B cell (primary cell): ENCODE measurements at places on chromosomes 3 and 15.

- DNase-seq = no peak
Measured at GRCh38 chr15:35671197-35671596, 125.2 kb upstream of the DPH6 start.

- DNase-seq = no peak
Measured at GRCh38 chr15:31372635-31373091, 46.0 kb downstream of the KLF13 start.

DNA sequence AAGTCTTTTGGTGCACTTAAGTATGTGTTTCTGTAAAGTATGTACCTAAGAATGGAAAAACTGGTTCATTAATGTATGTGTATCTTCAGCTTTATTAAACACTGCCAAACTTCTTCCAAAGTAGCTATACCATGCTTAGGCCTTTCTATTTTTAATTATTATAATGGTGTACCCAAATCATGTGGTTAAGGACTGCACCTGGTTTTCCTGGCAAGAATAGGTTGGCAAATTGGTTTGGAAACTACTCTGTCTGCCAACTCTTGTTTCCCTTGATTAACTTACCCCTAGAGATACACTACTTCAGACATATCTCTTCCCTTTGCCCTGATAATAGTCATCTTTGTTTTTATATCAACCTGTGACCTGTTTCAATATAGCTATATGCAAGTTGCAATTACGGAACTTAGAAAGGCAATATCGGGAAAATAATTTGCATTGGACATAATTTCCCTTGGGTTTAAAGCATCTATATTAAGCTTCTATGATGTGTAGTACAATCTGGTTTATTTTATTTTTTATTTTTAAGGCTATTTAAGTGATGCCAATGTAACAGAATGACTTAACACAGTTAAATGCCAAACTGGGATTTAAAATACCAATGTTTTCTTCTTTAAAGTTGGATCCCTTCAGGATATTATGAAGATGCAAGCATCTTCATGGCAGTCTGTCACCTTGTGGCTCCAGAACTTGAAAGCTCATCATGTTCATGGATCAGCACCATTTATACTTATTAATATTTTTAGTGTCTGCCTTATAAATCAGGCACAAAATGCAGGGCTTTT lies 40.6 kb upstream of the TMEM108 start:
- no peak for DNase-seq

DNA sequence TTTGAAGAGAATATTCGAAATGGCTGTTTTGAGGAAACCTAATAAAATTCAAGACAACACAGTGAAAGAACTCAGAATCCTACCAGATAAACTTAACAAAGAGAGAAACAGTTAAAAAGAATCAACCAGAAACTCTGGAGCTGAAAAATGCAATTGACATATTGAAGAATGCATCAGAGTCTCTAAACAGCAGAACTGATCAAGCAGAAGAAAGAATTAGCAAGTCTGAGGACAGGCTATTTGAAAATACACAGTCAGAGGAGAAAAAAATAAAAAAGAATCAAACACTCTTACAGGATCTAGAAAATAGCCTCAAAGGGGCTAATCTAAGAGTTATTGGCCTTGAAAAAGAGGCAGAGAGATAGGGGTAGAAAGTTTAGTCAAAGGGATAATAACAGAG lies 13.5 kb downstream of the C3orf33 start:
- DNase-seq = no peak

GRCh38 chr3:58173029-58173668 lies 37.6 kb downstream of the DNASE1L3 start:
- no peak for DNase-seq

- DNase-seq = no peak
Measured at GRCh38 chr15:74907163-74907870, 666 bp upstream of the FAM219B start.

DNA sequence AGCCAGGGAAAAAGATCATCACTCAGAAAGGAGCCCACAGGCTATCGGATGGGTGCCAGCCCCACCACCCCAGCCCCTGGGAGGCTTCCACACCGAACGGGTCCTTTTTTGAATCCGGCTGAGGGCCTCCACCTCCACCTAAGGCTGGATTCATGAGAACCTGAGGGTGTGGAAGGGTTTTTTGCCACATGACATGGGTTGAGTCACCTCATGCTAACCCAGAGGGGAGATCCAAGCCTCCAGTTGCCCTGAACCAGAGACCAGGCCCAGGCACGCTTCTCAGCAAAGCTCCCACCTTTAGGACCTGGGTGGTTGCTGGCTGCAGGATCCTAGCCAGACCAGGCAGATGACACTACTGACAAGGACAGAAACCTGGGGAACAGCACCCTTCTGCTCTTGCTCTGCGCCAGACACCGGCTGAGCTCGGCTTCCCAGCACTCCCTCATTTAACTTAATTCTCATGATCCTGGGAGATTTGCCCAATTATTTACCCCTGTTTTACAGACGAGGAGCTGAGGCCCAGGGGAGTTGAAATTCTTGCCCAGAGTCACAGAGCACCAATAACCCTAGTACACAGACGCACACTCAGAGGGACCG lies 25.6 kb downstream of the DUSP7 start:
- DNase-seq = no peak

DNA sequence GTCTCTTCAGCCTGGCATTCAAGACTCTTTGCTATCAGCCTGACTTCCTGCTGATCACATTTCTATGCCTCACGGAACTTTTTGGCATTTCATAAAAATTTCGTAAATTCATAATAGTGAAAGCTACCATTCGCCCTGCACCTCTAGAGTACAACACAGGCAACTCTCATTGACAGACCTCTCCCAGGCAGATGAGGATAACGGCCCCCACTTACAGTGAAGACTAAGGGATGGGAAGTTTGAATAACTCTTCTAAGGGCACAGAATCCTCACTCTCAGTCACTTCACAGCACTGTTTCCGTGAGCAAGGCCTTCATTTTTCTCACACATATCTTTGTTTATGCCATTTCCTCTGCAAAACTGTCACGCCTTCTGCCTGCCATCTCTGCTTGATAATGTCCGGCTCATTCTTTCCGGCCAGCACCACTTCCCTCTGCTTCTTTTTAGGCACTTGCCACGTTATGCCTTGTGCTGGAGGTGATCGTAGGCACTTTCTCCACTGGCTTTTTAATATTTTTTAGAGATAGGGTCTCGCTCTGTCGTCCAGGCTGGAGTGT lies 224.1 kb upstream of the HES1 start:
- DNase-seq = no peak

GRCh38 chr3:132016061-132017041 lies 18.5 kb downstream of the CPNE4 start:
- DNase-seq = no peak

DNA sequence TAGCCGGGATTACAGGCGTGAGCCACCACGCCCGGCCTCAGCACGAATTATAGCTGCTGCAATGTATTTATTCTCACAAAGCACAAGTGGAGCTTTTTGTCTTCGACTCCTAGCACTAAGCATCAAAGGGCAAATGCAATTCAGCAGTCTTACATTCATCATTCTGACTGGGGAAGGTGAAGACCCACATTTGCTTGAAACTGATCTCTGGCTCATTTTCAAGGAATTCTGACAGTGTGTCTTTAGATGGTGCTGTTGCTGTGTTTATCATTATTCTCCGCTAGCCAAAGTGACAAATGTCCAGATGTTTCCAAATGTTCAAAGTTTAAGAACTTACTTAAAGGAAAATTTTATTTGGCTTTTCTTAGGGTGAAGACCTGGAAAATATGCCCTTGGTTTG lies 55.9 kb downstream of the SGO1 start:
- DNase-seq = no peak

- DNase-seq = no peak
Measured at GRCh38 chr3:27568393-27568792, 84.2 kb upstream of the SLC4A7 start.

DNA sequence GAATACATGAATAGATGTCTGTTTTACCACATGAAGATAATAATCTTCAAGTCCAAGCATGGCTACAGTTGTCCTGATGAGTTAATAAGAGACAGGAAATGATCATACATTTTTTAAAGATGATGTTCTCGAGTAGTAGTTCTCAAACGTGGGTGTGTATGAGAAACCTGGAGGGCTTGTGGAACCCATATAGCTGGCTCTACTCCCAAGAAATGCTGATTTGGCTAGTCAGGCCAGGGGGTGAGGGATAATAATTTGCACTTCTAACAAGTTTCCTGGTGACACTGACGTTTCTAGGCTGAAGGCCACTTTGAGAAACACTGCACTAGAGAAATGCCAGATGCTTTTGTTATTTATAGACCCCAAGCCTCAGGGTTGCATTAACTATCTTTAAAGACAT lies 37.0 kb downstream of the ROPN1B start:
- no peak for DNase-seq

- DNase-seq = no peak
Measured at GRCh38 chr15:79505956-79506355, 73.8 kb downstream of the MINAR1 start.

GRCh38 chr3:174955513-174956016 lies 96.4 kb downstream of the NAALADL2 start:
- no peak for DNase-seq

DNA sequence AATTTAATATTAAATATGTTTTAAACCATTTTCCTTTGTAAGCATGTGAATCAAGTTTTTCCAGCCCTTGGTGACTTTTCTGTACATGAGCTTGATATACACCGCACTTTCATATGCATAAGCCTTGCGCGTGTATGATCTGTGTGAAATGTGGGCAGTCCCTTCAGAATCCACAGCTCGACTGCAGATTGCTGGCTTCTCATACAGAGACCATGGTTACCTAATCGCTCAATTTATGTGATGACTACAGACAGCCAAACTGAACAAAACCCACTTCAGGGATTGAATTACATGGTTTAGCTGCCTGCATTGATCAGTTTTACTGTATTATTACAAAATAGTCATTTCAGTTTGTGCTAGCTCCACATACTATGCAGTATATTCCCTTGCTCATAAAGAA lies 212.3 kb upstream of the NECTIN3 start:
- no peak for DNase-seq

- no peak for DNase-seq
Measured at GRCh38 chr3:187450431-187451190, 82.4 kb downstream of the RTP4 start.

DNA sequence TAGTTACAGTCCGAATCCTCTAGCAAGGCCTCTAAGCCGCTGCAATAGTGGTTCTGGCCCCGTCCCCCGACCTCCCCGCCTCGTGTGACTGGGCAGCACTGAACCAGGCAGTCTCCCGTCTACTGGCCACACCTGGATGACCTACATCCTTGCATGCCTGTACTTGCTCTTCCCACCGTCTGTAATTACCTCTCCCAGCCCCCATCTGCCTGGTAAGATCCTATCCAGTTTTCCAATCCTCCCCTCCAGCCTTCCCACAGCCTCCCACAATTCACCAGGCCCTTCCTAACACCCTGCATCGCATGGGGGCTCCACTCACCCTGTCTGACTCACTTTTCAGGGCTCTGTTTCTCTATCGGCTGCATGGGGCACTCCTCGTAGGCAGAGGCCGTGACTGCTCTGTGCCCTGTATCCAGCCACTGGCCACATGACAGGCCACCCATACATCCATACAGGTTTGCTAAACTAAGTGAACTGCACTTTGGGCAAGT lies 32.8 kb downstream of the XXYLT1 start:
- DNase-seq = no peak

- DNase-seq = no peak
Measured at GRCh38 chr15:58639992-58640391, 109.5 kb downstream of the ADAM10 start.

- no peak for DNase-seq
Measured at GRCh38 chr3:71317749-71318457, 265.6 kb downstream of the FOXP1 start.

DNA sequence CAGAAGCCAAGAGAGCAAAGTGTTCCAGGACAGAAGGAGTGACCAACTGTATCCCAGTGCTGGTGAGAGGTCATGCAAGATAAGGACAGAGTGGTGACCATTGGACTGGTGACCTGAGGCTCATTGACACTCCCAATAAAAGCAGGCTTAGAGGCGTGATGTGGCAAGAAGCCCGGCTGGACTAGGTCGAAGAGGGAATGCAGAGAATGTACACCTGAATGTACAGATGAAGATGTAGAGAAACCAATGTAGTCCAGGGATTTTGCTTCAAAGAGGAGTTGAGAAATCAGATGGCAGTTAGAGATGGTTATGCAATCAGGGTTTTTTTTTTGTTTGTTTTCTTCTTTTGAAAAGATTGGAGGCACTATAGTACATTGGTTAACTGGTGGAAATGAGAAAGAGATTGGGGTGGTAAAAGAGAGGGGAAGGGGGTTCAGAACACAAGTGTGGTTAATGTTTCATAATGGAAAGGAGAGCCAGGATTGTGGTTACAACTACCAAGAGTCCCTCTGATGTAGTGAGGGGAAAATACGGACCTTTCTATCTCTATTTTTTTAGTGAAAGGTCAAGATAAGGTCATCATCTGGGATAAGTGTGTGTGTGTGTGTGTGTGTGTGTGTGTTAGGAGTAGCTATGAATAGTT lies 23.3 kb downstream of the ST3GAL6 start:
- no peak for DNase-seq

DNA sequence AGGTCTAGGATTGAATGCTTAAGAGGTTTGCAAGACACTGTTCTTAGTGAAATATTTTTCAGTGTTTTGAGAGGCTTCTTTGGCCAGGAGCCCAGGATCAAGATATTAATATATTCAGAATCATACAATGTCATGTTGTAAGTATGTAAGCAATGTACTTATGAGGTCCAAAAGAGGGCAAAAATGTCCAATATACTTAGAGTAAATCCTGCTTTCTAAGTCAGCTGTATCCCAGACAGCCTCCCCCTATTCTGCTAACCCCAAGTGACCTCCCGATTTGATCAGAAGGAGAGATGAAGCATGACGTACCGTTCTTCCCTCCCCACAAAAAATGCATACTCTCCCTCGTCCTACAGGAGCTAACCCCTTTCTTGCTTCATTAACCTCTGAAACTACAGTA lies 70.9 kb downstream of the CHAC1 start:
- no peak for DNase-seq

- DNase-seq = no peak
Measured at GRCh38 chr3:171358881-171359198, 101.4 kb downstream of the TNIK start.

DNA sequence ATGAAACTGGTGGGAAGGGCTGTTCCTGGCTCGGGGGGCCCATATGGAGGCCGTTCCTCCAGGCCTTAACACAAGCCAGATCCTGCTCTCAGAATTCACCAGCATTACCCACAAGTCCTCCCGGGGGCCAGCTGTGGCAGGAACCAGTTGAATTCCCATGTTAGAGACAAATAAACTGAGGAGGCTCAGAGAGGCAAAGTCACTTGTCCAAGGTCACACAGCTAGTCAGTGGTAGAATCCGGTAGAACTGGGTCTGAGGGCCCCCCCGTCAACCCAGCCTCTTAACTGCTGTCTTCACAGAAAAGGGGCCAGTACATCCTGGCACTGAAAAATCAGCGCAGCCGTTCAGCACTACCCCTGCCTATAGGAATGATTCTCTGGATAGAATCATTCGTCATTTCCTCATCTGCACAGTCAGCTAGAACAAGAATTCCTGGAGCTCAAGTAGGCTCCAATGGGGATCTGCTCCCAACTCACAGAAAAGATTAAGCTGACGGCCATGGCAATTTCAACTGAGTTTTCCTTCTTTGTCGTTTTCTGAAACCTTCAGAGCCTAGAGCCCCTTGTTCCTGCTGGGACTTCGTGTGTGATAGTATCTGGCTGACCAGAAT lies 12.2 kb upstream of the TSEN2 start:
- no peak for DNase-seq

GRCh38 chr15:89187301-89187985 lies 33.9 kb downstream of the RLBP1 start:
- DNase-seq = no peak

- no peak for DNase-seq
Measured at GRCh38 chr3:18044971-18045880, 302.8 kb upstream of the TBC1D5 start.

GRCh38 chr3:101638261-101638745 lies 38.6 kb downstream of the ZBTB11 start:
- no peak for DNase-seq

GRCh38 chr3:132681421-132681820 lies 21.3 kb downstream of the UBA5 start:
- DNase-seq = no peak
